Posterior vena cava (tissue), 2 donors: ENCODE measurements at places on chromosomes 4 and X. TPM values are rescaled to one million over a fixed set of nuclear protein-coding genes. Genes with fewer than 3 reads are reported as not detected.

The DMD gene
- 132 TPM for total RNA-seq

The MED28 gene
- total RNA-seq = 41.6 TPM

The CSN1S1 gene
- total RNA-seq = not detected

The CLNK gene
- 0.19 TPM for total RNA-seq

DNA sequence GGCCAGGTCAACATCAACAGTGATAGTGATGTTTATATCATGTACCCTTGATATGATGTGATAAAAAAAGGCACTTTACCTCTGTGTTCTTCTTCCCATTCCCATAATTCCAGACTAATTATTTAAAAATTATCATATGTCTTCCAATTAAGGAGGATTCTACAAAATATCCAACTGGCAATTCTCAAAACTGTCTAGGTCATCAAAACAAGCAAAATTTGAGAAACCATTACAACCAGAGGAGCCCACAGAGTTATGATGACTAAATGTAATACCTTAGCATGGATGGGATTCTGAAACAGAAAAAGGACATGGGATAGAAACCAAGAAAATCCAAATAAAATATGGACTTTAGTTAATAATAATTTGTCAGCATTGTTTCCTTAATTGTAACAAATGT, 428.6 kb upstream of the AMOT start:
- no peak for DNase-seq

GRCh38 chrX:68163441-68163840, 269.9 kb downstream of the OPHN1 start:
- DNase-seq = no peak

The REPS2 gene
- 5.3 TPM for total RNA-seq

- no peak for DNase-seq
Measured at GRCh38 chr4:130183096-130183495, 1087.1 kb downstream of the C4orf33 start.

DNA sequence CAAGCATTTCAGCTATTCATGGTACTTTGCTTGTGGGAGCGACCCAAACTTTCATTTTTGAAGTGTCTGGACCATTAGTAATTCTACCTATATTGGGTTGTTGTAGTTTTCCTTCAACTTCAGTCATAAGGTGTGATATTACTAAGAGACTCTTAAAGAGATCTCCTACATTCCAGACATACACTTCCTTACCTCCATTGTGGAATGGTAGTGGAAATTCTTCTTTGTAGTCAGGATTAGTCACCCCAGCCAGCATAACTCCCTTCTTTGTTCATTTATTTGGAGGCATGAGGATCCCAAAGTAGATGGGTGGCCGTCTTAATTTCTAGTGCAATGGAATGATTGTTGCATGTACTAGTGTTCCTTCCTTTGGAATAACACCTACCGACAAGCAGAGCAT, 991.4 kb downstream of the ARAP2 start:
- DNase-seq = no peak

DNA sequence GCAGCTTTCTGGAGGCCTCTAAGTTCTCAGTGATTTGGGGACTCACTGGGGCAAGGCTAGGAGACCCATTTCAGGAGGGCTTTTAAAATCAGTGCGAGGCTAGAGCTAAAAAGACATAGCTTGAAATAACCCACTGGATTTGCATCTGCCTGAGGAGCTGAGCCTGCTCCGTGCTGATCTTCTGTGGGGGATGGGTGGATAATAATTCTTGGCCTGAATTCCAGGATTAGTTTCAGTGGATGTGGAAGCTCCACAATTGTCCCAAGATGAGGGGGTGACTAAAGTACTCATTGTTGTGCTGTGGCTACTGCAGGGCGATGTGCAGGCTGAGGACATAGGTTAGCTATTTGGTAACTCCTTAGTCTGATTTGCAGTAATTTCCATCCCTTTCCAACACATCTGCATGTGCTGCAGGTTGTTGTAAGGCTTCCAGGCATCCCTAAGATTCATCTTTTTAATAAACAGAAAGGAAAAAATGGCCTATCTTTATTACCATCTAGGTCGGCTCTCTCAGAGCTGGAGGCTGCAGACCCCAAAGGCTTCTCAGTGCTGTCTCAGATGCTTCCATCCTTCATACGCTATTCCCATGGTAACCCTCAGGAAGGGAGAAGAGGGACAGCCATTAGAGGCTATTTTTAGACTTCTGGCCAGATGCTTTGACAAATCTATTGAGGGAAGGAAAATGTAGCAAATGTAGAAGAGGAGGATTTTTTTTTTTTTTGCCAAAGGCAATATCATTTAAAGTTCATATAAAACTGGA, 63.4 kb downstream of the GRXCR1 start:
- DNase-seq = no peak
